Right atrium auricular region (tissue), 2 donors: ENCODE measurements at places on chromosomes 4 and X.

DNA sequence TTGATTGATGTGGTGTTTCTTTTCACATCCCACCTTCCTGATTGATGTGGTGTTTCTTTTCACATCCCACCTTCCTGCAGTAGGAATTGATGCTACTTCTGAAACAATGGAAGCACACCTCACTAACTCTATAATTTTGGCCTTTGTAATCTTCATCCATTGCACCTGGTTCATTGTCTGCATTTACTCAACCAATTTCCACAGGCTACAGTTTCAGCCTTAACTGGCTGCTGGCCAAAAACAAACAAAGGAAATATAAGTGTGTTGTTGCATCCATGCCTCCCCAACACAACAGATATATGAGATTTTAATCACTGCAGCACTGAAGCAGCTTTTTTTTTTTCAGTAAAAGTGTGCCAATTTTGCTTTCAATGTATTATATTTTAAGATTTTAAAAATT is 867.6 kb upstream of the PCDH7 start:
- no peak for DNase-seq

DNA sequence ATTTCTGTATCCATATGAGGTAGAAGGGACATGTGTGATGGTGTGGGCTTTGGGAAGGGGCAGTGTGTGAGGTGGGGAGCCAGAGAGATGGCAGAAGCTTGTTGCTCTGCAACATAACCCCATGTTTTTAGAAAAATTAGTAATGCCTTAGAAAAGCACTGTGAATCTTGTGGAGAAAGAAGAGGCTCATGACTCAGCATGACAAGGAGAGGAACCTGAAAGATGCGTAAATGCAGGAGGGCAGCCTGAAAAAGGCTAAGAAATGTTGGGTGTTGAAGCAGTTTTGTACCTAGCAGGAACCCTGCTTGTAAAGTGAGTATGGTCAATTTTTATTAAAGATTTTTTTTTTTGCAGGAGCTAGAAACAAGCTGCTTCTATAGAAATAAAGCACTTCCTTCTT is 59.8 kb downstream of the ARSJ start:
- no peak for DNase-seq

- DNase-seq = no peak
Observed at GRCh38 chr4:140944572-140944971, 188.4 kb upstream of the TBC1D9 start.

DNA sequence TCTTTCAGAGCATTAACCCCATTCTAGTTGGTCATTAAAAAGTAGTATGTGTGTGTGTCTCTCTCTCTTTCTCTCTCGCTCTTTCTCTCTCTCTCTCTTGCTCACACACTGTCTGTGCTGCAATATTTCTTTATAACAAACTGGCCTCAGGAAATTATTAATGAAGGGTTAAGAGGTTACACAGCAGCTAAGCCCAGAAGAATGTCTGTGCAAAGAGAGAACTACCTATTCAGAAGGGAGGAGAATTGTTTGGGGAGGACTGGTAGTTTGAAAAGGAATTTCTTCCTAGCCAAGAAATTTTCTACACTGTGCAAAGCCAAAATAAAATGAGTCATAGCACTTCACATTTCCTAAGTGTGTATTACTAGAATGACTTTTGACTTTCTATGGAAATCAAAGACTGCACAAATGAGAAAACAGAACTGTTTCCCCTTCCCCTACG is 22.2 kb downstream of the PDGFC start:
- no peak for DNase-seq

DNA sequence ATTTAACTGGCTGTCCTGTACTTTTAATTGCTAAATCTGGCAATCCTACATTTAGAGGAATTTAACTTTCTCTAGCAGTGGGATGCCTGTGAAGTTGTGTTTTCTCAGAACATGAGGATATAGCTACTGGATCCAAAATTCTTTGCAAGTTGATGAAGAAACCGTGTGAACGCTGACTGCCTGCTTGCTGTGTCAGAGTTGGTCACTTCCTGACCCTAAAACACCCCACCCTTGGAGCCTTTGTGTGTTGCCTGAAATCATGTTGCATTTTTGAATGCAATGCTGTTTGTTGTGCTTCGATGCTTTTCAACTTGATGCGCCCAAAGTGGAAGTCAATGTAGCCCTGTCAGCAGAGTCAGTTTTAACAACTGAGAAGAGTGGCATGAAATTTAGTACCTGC is 211.2 kb downstream of the ANK2 start:
- DNase-seq = no peak

GRCh38 chr4:1775731-1776500 is 17.2 kb upstream of the FGFR3 start:
- DNase-seq = no peak

DNA sequence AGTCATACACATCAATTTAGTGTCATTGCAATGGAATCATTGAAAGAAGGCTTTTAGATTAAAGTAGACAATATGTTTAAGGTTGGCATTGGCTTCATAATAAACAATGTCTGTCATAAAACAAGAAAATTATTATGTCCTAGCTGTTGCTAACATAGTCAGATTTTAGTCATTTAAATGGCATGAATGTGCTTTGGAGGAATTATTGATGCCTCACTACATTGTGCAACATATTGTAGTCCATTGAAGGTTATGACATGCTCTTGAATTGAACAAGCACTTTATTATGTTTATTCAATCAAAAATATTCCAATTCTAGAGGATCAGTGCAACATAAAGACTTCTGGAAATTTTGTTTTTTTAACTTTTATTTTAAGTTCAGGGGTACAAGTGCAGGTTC is 489.8 kb upstream of the AMOT start:
- DNase-seq = no peak

- no peak for DNase-seq
Observed at GRCh38 chr4:155787113-155787710, 28.4 kb downstream of the GUCY1B1 start.

- DNase-seq = peak; percentile 66
Observed at GRCh38 chr4:102500696-102501446, at the start of gene NFKB1. NFKB1 (plus strand) TSS chr4:102501359; CDS start chr4:102525519, 24,160 bp downstream.

GRCh38 chr4:38109370-38109769 is 149.2 kb downstream of the PTTG2 start:
- no peak for DNase-seq

DNA sequence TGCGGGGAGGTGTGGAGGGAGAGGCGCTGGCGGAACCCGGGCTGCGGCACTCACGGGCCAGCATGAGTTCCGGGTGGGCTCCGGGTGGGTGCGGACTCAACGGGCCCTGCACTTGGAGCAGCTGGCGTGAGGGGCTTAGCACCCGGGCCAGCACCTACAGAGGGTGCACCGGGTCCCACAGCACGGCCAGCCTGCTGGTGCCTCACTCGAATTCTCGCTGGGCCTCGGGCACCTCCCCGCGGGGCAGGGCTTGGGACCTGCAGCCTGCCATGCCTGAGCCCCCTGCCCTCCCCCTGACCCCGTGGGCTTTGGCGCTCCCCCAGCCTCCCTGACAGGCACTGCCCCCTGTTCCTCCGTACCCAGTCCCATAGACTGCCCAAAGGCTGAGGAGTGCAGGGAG is 10.8 kb upstream of the CAMK2D start:
- DNase-seq = no peak

DNA sequence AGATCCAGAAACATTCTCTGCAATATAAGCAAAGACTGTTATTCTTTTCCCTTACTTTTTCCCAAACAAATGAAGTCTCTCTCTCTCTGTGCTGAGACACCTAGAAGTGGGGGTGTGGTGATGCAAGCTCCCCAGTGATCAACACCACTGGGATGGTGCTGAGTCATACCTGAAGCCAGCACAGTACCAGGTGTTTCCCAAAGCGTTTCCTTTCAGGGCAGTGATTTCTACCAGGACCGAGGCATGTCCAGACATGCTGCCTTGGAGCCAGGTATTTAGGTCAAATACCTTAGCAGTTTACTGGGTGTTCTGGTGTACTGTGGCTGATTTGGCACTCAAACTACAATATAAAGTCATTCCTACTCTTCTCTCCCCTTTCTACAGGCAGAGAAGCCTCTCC is 726.5 kb downstream of the FAM133A start:
- DNase-seq = no peak

- DNase-seq = no peak
Observed at GRCh38 chr4:182832352-182833120, 84.7 kb downstream of the DCTD start.

DNA sequence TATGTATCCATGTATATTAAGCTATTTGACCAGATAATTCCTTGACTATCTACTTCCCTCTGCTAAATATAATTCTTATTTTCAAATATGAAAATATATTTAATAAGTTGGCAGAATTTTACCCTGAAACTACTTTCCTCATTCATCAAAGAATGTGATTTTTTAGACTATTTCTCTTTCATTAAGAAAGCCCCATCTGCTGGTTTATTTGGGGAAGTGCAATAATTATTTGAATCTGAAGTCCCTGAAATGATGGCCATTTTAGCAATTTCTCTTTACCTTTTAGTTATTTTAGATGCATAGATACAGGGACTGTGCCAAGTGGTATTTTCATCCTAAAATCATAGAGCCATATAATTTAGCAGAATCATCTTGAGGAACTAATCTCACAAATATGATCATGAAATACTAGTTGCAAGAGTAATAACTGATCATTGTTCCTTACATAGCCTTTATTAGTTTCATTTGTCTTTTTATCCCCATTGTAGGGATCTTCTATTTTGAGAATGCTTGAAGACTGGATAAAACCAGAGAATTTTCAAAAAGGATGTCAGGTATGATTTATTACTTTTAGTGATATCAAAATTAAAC is 39.0 kb downstream of the ENPEP start:
- DNase-seq = no peak

- DNase-seq = no peak
Observed at GRCh38 chrX:7190157-7190556, 42.2 kb upstream of the PUDP start.

DNA sequence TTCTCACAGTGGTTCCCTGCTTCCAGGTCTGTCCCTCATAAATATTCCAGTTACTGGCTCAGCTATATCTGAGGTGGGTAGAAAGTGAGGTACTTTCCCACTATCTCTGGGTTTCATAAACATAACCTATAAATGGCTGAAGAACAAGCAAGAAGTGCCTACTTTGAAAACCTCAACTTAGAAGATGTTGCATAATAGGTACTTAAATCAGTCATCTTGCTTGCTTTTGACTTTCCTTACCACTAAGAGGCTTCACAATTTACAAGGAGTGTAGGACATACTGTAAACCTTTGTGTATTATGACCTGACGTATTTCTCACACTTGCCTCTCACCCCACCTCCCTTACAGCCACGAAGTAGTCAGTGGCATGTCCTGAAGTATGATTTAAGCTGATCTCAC is 145.9 kb downstream of the PCDH19 start:
- DNase-seq = no peak

GRCh38 chr4:13704761-13705160 is 77.2 kb upstream of the BOD1L1 start:
- DNase-seq = no peak

DNA sequence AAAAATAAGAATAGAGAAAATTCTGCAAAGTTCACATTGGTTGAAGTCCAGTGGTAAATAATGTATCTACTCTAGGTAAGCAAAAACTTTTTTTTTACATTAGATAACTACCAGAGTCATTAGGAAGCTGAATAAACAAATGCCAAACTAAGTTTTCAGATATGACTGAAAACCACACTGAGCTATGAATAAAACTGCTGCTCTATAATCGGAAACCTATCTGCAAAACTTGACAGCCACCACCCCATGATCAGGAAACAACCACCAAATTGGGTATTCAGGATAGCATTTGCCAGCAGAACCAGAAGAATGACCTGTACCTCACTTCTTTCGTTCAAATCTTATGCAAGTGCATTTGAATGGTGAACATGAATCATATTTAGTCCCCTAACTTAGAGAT is 173.0 kb upstream of the TET2 start:
- DNase-seq = no peak

- no peak for DNase-seq
Observed at GRCh38 chr4:83231620-83232076, 53.0 kb downstream of the COQ2 start.

DNA sequence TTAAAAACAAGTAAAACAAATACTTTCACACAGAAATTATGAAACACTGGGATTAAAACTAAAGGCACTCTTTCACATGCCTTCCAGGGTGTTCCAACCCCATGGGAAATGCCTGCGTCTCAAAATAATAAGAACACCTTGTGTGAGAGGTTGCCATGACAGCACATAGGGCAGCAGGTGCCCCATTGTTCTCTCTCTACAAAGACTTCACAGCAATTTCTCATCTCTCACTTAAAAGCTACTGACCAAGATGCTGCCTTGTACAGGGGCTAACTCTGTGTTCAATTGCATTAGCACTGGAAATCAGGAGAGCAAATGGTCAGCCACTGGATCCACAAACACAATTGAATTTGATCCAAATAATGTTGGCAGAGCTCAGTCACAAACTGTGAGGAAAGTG is 102.5 kb upstream of the GALNTL6 start:
- DNase-seq = no peak

DNA sequence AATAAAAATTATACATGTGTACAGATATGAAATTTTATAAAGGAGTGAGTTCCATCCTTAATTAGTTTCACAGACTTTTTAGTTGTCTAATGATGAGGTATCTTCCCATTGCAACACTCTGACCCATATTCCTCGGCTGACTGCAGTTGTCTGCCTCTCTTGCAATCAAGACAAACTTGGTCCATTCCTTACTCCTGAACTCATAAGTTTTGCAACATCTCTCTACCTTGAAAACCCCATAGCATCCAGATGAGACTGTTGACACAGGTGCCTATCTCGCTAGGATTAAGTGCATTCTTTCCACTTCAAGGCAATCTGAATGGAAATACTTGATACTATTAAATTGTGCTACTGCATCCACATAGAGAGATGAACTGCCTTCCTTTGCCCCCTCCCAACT is 2.3 kb downstream of the XKRX start:
- DNase-seq = no peak

GRCh38 chr4:38920677-38921076 is 53.1 kb downstream of the FAM114A1 start:
- DNase-seq = no peak

GRCh38 chrX:119622356-119623232 is 16.4 kb upstream of the NKRF start:
- DNase-seq = no peak

DNA sequence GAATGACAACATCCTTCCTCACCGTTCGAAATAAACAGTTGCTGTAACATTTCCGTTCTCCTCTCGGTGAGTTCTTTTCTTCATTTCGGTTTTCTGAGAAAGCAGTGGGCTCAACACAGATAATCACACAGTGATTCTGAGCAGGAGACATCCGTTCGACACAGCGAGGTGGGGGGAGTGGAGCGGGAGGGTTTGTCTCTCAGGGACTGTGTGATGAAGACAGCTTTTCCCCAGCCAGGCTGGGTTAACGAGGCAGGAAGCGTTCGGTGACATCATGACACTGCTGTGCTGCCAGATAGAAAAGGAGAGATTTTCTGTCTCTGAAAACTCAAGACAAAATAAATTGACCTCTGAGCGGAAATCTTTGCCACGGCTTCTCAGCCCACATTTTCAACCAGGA is 119.3 kb downstream of the CRLF2 start:
- DNase-seq = no peak
